ENCODE measurements at places on chromosomes 2 and 18.

DNA sequence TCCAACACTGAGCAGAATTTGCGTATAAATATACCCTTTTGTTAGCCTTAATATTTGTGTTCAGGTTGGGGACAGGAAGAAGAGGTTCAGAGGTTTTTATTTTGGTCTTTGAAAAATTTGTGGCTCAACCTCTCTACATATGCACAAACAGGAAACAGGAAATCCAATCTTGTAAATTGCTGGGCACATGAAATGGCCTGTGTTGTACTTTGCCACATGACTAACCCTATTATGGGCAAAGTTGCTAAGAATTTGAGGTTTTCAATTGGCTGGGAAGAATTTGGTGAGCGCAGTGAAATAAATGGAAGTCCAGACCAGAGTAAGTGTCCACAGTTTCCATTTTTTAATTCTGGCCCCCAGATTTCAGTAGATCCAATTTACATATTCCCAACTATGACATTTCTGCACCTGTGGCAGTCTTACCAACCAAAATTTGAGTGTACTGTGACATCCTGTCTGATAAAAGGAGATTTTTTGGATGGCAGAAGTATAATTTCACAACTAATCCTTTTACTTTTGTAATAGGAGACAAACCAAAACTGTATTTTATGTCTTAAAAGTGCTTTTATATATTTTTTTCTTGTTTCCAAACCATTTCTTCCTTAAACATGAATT, 63.6 kb downstream of the COX7A2L start:
- DNase-seq: no peak

DNA sequence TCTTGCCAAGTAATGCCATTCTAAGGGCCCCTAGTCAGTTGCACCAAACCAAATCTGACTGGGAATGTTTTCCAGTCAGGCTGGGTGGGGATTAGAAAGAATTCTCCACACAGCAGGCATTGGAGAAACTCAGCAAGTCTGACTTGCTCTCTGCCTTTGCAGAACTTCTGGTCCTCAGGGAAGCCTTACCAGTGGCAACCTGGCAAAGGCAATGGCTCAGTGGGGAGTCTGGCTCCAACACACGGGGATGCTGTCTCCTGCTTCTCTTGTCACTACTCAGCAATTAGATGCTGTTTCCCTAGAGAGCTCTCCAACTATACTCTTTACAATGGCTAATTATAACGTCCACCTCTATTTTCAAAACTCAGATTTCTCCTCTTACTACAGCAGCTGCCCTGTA, 810.7 kb downstream of the LRRTM4 start:
- DNase-seq: no peak

DNA sequence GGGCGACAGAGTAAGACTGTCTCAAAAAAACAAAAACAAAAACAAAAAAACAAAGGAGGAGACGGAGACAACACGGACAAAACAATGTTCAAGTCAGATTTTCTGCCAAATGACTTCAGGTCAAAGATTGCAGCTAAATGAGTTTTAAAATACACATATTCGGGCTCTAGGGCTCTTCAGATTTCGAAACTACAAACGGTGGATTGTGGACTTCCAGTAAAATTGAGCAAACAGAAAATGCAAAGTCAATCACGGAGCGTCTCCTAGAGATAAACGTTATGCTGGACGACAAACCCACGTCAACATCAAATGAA, 558 bp downstream of the MRPS5 start:
- DNase-seq: no peak

GRCh38 chr2:25281522-25281921, 60.2 kb downstream of the DNMT3A start:
- DNase-seq: peak; percentile 31

DNA sequence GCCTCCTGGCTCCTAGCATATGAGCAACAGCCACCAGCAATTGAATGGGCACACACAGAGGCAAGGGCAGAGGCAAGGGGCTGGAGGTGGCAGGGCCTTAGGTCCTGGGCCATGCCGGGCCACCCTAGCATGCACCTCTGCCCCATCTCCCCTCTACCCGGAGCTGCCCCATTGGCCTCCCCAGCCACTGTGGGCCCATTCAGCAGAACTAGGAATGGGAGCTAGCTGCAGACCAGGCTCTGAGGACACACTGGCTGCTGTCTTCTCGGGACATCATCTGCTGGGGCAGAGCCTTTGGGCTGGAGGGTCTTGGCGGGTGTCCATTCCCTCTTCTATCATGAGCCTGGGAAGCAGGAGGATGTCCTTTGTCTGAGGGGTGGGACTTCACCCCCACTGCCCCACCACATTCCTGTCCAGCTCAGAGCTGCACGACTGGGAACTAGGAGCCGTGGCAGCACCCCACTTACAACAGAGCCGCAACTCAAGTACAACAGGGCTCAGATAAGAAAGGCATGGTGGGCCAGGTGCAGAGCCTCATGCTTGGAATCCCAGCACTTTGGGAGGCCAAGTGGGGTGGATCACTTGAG, 800 bp downstream of the VIL1 start:
- DNase-seq: no peak

DNA sequence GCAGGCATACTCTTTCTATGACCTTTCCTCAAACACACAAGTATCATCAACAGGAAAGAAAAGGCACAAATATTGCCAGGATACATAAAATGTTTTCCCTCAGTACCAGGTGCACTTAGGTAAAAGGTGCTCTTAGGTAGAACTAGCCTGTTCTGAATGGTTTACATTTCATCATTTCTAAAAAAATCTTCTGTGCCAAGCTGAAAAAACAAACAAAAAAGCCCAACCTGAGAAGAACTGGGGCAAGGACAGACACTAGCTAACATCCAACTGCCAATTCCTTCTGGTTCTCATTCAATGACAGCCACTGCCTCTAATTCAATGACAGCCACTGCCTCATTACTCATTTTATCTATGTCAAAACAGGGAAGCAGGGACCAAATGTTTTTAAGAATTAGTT, 68.5 kb downstream of the SPIRE1 start:
- no peak for DNase-seq

DNA sequence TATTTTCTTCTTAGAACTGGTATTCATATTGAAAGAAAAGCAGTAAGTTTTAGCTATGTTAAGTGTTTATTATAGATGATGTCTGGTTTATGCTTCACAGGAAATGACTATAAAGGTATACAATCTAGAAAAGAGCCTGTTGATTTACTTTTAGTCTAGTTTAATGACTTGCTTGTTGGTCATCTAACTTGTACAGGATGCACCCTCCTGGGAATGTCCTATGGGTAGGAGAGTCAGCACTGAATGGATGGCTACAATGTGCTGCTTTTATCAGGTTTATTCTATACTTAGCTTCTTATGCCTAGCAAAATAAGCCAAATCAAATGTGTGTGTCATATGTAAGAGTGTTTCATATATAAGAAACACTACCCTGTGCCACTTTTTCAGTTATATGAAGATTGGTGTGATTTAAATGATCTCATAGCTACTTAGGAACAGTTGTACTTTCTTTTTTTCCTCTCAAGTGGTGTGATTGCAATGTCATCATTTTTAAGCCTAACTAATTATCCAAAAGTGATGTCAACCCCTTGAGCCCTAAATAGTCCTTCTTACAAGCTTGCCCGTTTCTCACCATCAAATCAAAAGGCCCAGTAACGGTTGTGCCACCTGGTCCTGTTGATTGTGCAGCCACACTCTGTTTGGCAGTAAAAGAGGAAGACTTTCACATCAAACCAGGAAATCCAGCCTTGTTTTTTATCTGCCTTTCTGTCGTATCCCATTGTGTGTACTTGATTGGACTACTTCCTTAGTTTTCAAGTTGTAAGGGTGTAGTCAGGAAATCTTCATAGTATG, 176.0 kb downstream of the DIS3L2 start:
- DNase-seq: no peak

- DNase-seq: no peak
These were observed 80.7 kb downstream of the MYL12B start for GRCh38 chr18:3342628-3343027.

- DNase-seq: no peak
These were observed 119.6 kb upstream of the OTOS start for GRCh38 chr2:240259924-240260529.

- no peak for DNase-seq
These were observed 8.7 kb downstream of the RAB12 start for GRCh38 chr18:8617907-8618306.

GRCh38 chr18:3147935-3148554, 71.7 kb downstream of the MYOM1 start:
- no peak for DNase-seq

- peak; percentile 69 for DNase-seq
These were observed 145.2 kb downstream of the GALNT3 start for GRCh38 chr2:165648801-165649200.
